ENCODE measurements at places on chromosomes 2 and 18.

DNA sequence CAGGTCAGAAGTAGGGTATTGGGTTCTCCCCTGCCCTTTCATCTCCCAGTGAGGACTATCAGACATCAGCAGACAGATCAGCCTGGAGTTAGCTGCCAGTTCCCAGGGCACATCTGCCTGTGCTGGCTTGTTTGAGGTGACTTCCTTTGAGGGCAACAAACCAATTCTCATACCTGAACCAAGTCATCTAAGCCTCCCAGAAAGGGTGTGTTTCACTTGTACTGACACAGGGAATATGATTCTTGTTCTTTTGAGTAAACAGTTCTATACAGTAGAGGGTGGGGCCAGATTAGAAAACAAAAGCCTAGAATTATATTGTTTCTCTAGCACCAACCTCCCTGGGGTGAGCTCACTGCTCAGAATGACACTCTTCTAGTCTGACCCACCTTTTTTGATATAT lies 591.9 kb downstream of the SLC4A3 start:
- no peak for DNase-seq

DNA sequence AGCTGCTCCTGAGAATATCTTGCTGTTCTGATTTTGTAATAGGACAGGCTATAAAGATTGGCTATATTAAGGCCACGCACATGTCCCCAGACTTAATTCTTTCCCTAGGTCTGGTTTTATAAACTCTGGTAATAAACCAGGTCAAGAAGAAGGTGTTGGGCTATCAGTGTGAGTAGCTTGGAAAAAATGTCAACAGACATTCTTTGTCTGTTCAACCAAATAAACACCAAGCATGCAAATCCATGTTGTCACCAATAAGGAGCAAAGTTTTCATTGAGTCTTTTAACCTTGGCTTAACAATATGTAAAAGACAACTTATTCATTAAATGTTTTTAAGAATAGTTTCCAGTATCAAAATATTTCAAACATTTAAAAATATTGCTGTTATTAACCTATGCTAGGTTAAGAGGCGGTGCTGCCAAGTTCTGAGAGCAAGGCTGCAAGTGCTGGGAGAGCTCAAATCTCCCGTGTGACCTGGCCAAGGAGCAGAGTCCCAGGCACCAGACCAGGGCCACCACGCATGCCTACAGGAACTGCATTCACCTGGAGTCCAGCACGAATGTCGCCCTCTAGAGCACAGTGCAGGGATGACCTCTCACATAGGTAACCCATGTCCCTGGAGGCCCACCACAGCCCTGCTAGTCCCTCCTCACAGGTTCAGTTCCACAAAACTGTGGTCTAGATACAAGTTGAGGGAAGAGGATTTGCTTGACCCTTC lies 120.5 kb upstream of the POU3F3 start:
- DNase-seq = no peak

- no peak for DNase-seq
Measured at GRCh38 chr2:64063454-64063853, 44.2 kb upstream of the VPS54 start.

DNA sequence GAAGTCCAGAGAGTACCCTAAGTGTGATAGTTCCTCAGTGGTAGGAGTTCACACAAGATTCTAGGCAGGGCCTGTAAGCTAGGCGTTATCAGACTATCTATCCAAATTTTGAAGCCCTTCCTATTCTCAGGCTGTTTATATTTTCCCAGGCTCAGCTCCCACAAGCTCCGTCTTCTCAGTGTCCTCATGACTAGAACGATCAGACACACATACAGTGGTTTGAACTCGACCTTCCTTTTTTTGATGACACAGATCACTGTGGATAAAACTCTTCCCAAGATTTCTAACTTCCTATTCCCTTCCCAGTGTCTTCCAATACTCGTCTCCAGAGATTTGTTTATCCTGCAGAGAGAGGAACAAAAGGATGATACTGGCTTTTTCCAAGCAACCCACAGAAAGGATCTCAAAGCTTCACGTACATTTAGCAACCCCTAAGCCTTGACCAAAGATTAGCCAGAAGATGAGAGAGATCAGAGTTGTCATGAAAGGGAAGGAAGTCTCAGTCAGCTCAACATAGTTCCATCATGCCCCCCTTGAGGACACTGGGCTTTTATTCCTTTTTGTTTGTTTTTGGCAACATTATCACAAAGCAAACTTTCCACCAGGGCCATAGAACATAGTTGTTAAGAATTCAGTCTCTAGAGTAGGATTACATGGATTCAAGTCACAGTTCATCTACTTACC lies 42.3 kb upstream of the DOK6 start:
- no peak for DNase-seq
